Bone marrow (tissue), 2 donors: ENCODE measurements at places on chromosomes 4 and X.

DNA sequence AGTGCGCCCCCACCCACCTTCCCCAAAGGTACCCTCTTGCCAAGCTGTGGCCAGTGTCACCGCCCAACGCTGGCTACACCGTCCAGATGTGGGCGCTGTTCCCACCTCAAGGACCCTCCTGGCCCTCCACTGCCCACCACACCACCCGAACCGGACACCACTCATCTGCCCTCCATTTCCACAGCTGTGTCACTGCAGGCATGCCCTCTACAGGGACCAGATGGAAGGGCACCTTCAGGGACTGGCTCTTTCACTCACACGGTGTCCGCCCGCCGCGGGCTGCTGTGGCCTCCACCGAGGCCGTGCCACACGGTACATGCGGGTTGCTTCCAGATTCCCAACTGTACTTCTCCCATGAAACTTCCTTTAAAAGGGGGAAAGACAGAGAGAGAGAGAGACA, 87.7 kb downstream of the FAM53A start:
- DNase-seq, result no peak

DNA sequence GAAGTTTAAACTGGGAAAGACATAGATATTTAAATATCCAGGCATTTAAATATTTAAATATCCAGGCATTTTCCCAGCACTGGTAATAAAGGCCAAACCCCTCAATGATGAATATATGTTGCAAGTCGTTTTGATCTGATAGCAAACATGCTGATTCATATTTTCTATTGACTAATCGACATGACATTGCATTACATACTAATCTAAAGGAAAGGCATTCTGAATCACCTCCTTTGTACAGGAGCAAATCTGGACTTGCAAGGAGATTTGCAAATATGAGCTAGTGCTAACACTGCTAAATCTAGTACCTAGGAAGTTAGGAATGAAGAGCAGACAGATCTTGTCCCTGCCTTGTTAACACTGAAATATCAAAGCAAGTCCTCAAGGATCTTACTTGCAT, 207.3 kb downstream of the SLC7A11 start:
- DNase-seq, result no peak

DNA sequence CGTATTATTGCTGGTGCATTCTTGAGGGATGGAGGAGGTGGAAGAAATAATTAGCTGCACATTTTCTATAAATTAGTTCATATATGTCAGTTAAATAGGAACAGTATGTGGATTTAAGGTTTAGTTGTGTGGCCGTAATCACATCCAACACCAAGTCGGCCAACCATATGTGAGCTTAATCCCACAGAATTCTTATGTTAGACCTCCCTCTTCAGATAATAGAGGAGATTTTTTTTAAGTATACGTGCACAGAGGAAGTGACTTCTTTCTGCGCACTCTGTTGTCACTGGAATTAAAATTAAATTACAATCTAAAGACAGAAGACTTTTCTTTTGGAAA, 2.1 kb downstream of the SEPTIN11 start:
- DNase-seq, result no peak

DNA sequence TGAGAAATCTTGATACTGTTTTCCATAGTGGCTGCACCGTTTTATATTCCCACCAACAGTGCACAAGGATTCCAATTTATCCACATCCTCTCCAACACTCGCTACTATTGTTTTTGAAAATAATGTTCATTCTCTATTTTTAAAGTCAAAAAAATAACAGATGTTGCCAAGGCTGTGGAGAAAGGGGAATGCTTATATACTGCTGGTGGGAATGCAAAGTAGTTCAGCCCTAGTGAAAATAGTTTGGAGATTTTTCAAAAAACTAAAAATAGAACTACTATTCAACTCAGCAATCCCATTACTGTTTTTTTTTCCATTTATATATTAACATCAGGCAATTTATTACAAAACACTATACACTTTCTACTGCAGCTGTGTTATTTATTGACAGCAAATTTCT, 208.7 kb downstream of the CBLL2 start:
- no peak for DNase-seq

- no peak for DNase-seq
These were observed 25.1 kb upstream of the ANKRD50 start for GRCh38 chr4:124737619-124738018.

DNA sequence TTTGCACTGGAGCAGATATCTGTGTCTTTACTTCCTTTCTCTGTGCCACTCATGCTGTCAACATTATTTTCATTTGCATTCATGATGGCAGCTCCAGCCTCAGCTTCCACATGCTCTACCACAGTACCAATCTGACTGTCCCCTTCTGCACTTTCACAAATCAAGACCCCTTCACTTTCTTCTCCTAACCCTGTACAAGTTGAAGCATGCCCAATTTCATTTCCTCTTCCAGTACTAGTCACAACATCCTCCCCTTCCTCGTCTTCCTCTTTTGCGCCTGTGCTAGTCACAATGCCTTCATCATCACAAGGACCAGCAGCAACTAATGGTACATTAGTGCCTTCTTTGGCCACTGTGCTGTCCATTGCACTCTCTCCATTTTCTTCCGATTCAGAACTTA, 26.5 kb downstream of the BOD1L1 start:
- DNase-seq, result no peak

DNA sequence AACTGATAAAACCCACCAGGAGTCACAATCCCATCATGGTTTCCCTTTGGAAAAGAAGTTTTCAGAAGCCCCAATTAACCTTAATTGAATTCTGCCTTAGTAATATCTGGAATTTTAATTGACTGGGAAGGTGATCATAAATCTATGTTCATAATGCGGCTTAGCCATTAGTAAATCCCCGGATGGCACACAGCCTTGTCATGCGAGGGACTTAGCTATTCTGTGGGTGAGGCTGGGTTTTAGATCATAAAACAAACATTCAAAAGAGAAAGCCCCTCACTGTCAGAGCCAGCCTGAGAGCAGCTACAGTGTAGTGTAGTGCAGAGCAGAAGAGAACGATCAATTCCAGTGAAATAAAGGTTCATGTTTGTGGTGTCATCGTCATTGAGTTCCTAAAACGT, 124.0 kb upstream of the NOCT start:
- no peak for DNase-seq

GRCh38 chrX:129939986-129940385, 34.0 kb downstream of the UTP14A start:
- DNase-seq, result no peak

DNA sequence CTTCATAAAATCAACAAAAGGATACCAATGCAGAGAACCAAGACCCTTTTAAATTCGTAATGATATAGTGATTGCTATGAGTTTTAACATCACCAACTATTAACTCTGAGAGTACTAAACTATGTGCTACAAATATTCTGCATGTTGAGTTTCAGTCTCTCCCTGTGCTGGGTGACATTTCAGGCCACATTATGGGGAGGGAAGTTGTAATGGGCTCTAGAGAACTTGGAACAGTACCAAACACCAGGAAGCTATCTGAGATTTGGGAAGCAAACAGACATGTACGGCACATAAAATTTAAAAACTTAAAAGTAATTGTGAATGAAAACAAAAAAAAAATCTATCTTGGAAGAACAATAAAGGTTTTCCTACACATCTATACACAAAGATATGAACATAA, 59.6 kb upstream of the PRSS48 start:
- DNase-seq, result no peak

DNA sequence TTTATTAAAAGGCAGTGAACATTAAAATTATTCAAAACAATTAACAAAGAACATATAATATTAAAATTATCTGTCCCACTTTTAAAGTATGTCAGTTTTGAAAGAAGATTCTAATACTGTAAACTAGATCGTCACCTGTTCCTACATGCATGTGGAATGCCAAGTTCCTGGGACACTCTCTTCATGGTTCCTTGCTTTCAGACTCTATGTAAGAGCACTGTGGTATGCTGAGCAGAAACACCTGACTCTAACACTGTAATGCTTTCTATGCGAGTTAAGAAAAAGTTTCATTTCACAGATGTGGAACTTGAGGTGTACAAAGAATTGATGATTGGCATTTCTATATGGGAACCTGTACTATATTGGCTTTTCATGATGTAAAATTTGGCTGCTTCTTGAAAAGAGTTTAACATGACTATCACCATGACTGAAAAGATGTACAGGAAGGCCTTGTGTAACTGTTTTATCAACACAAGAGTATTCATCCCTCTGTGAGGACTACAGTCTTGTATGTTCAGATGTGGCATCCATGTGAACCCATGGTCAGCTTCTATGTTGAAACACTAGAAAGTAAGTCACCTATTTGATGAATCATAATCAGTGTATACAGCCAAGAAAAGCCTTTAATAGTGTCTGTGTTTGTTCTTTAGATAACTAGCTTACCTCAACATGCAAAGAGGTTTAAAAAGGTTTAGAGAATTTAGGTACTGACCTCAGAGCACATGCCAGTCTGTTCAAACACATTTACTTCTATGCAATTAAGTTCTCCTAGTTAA, 354.5 kb downstream of the ARHGAP24 start:
- no peak for DNase-seq

GRCh38 chrX:154890990-154891639, 5.0 kb downstream of the F8A1 start:
- DNase-seq, result no peak

- no peak for DNase-seq
These were observed 7.5 kb downstream of the CPE start for GRCh38 chr4:165386328-165386727.

DNA sequence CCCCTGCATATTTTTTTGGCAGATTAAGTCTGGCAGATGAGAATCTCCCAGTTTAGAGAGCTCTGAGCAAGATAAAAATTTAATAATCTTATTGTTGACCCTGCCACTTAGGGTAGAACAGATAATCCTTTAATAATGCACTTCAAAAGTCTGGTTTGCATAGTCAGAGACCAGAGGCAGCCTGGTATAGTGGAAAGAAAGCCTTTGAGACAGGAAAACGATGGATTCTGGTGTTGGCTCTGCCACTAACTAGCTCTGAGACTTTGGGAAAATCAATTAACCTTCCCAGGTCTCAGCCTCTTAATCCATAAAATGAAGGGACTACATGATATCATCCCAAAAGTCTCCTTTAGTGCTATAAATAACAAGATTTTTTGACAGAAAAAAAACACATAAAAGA, 824.5 kb downstream of the STIM2 start:
- DNase-seq, result no peak
